ENCODE measurements at places on chromosomes 3 and 15.

- no peaks in the 10 kb centered on the region for H3K27me3 ChIP-seq
- H3K4me3 ChIP-seq: no peak overlapping the region
- DNase-seq: no peak
- no peak overlapping the region for H3K27ac ChIP-seq
- H3K4me1 ChIP-seq: no peaks in the 10 kb centered on the region
These were observed 640.7 kb downstream of the EDEM1 start for GRCh38 chr3:5828251-5828650.

DNA sequence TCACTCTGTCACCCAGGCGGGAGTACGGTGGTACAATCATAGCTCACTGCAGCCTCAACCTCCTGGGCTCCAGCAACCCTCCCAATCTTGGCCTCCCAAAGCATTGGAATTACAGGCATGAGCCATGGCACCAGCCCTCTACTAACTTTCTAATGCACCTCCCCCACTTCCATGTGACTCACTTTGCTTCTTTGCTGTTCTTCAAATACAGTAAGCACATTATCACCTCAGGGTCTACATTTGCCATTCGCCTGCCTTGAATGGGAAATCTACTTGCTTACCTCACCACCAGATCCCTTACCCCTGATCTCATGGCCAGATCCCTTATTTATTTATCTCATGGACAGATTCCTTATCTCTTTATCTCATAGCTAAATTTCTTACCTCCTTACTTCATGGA is 235.3 kb downstream of the KCNMB2 start:
- no peaks in the 10 kb centered on the region for H3K27me3 ChIP-seq
- H3K36me3 ChIP-seq: no peaks in the 10 kb centered on the region
- H3K4me3 ChIP-seq: no peak overlapping the region
- no peak for DNase-seq

DNA sequence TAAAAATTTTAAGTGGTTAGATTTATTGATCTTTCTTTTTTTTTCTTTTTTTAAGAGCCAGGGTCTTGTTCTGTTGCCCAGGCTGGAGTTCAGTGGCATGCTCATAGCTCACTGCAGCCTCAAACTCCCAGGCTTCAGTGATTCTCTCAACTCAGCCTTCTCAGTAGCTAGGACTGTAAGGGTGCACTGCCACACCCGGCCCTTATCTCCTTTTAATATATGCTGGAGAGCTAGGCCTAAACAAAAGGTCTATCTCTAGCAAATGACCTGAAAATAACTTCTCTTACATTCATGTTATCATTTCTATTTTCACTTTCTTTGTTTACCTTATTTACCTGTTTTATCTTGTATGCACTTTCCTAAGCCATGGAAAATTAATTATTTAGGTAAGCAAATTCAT is 35.2 kb upstream of the MELTF start:
- H3K36me3 ChIP-seq: peaks cover 17% of the 10 kb centered on the region
- no peaks in the 10 kb centered on the region for H3K4me1 ChIP-seq
- DNase-seq: no peak
- no peak overlapping the region for H3K4me3 ChIP-seq
- peak overlapping the region; percentile 42 for H3K27ac ChIP-seq
- no peaks in the 10 kb centered on the region for H3K27me3 ChIP-seq

DNA sequence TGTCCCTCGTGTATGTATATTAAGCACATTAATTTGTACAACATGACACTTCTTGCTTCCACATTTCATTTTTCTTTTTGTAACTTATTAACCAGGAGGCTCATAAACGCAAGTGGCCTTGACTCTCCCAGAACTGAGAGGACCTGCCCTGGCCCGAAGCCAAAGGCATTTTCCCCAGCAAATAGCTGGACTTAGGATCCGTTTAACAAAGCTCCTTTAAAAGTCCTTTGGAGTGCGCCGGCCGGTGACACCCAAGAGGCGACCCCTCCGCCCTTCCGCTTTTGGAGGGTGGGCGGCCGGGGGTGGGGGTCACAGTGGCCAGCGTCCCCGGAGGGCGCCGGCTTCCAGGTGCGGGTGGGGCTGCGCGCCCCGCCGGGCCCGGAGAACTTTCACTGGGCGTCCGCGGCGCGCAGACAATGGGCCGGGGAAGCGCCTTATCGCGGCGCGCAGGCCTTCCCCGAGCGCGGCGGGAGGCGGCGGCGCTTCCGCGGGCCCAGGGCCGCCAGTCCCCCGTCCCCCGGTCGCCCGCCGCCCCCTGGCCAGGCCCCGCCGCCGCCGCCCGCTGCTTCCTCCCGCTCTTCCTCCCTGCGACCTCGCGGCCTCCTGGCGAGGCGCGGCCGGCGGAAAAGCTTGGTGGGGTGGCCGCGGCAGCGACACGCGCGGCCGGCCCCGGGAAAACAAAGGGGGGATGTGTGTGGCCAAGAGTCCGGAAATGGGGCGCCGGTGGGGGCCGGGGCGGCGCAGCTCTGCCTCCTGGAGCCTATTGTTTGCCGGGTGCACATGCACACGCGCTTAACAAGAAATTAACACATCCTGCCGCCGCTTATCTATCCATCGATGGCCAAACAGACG is 613.4 kb downstream of the MCTP2 start:
- no peak overlapping the region for H3K4me3 ChIP-seq
- DNase-seq: no peak
- H3K27ac ChIP-seq: no peak overlapping the region
- no peaks in the 10 kb centered on the region for H3K36me3 ChIP-seq

GRCh38 chr3:194206320-194206719 is 70.4 kb downstream of the HES1 start:
- H3K27ac ChIP-seq: no peak overlapping the region
- H3K27me3 ChIP-seq: peaks cover 35% of the 10 kb centered on the region
- no peak overlapping the region for H3K4me3 ChIP-seq
- no peak for DNase-seq
